ENCODE measurements at places on chromosomes 2 and 18.

DNA sequence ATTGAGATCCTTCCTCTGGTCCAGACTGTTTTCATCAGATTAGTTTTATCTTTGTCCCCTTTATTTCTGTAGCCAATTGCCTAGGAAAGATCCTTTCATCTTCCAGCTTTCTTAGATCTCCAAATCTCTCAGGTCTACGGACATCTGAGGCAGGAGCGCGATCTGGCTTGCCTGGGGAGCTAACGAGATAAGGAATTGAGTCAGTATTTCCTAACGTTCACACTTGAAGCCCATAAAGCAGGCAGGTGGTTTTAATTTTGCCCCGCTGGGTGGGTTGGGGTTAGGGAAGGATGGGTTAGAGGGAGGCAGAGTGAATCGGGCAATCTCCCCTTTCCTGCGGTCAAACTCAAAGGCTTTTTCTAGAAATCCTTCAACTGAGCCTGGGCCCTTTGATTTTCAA is 727 bp upstream of the TTLL4 start:
- no peak for DNase-seq

DNA sequence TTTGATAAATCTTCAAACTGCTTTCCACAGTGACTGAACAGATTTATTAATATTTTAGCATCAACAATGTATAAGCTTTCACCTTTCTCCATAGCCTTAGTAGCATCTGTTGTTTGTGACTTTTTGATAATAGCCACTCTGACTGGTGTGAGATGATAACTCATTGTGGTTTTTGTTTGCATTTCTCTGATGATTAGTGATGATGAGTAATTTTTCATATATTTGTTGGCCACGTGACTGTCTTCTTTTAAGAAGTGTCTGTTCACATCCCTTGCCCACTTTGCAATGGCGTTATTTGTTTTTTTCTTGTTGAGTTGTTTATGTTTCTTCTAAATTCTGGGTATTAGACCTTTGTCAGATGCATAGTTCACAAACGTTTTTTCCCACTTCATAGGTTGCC is 952.9 kb downstream of the TRIB2 start:
- no peak for DNase-seq

GRCh38 chr18:23584019-23584983 is 2.0 kb downstream of the NPC1 start:
- no peak for DNase-seq

- DNase-seq, result no peak
These were observed 34.5 kb downstream of the KLHL29 start for GRCh38 chr2:23419171-23420090.

DNA sequence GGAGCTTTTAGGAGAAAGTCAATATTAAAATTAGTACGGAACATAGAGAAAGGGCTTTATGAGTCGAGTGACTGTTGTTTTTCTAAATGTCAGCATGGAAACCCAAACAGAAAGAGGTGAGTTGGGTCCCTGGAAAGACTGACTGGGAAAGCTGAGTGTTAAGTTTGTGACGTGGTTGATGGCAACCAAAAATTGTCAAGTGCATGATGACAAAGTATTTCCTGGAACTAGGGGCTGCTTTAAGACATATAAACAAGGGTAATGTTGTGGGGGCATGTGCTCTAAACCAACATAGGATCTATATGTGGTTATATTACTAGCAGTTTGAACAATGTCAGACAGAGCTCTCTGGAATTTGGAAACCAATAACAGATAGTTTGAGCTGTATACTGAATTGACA is 50.9 kb upstream of the GPD2 start:
- DNase-seq, result no peak

- no peak for DNase-seq
These were observed 90.0 kb downstream of the TRIB2 start for GRCh38 chr2:12806549-12807242.

GRCh38 chr2:25338401-25338800 is 3.3 kb downstream of the DNMT3A start:
- no peak for DNase-seq

DNA sequence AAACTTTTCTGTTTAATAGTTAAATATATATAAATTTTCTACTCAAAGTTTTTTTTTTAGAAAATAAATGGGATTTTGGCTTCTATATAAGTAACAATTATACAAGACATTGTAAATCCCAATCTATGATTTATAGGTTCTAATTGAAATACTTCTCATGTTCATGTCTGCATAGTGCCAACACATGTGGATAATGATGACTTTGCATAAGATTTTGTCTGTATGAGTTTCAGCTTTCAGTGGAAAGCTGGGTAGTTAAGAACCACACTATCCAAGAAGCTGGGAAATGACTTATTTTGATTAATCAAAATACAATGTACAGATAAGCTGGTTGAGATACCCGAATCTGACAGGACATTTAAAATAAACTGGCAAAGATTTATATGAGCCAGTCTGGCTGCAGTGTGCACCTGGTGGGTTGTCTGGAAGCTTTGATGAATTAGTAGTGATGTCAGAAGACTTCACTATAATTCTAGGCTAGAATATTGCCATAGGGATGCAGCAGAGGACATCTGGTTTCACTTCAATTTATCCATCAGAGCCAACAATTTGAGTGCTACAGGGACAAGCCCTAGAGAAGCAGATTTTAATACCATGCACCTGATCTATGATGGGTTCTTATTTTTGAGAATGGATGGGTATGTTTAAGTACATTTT is 45.4 kb downstream of the EML6 start:
- no peak for DNase-seq

- no peak for DNase-seq
These were observed 295.2 kb downstream of the NCKAP5 start for GRCh38 chr2:133273031-133273430.

GRCh38 chr18:68467957-68468356 is 247.0 kb downstream of the TMX3 start:
- no peak for DNase-seq

DNA sequence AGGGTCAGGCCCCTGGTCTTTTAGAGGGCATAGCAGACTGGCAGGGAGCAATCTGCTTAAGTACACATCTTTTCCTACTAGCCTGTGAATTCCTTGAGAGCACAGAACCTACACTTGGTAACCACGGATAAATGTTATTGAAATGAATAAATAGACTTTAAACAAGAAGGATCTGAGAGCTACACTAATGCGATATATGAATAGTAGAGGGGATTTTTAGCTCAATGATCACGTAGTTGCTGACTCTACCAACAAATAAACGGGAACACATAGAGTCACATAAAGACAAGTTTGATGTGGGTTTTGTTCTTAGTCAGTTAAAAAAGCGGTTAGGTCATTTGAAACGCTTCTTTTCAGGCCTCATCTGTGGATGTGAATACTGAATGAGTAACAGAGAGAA is 290.3 kb upstream of the CCDC68 start:
- no peak for DNase-seq

GRCh38 chr2:231709981-231710798 is 1.9 kb downstream of the PTMA start:
- DNase-seq, result peak; percentile 75

Measured in effector memory CD4-positive, alpha-beta T cell (primary cell).